Stimulated activated CD8-positive, alpha-beta memory T cell treated with anti-CD3 and anti-CD28 coated beads, Interleukin-15, amount 100 ng/mL, for 1 hour (primary cell): ENCODE measurements at places on chromosomes 2 and 18.

DNA sequence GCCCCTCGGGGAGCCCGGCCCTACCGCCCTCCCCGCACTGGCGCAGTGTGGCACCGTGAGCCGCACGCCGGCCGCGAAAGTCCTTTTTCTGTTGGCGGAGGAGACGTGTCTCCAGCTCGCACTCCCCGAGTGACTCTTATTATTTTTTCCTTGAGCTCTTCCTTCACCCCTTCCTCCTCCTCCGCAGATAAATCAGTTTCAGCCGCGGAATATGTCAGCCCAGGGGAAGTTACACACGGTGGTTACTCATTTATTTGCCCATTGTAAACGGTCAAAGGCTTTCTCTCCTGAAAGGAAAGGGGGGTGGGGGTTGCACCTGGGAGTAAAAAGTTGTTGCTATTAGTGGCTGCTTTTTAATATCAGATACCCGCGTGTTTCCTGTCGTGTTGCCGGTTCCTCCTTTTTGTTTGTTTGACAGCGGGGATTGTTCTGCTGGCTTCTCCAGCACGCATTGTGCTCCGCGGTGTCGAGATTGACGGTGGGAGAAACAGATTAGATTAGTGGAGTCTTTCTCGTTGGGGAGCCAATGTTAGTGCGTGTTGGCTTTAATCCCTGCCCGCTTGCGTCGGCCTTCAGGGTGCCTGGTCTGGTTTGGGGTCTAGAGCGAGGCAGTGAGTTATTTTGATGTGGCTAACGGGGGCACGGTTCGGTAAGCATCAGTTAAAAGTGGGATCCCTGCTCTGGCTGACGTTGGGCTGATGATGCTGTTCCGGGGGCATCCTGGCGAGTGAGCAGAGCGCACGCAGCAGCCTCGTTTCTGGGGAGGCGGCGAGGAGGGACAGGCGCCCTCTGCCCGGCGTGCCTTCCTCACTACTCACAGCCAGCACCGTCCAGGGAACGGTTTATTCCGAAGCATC is 1.6 kb downstream of the CRIM1 start:
- DNase-seq = no peak

DNA sequence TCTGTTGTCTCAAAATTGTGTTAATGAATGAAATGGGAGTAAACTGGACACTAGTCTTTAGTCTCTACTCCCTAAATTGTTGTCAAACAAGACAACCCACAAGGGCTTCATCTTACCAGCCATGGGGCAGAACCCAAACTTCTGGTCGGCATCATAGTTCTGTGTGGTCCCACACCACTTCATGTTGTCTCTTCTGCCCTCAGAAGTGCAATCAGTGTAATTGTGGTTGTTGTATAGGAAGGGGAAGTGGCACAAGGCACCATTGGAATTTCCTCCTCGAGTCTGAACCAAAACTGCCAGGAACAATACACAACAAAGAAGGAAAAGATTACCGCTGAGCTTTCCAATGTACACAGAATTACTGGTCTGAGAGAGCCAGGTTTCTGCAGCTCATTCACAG is 12.6 kb downstream of the FN1 start:
- no peak for DNase-seq

DNA sequence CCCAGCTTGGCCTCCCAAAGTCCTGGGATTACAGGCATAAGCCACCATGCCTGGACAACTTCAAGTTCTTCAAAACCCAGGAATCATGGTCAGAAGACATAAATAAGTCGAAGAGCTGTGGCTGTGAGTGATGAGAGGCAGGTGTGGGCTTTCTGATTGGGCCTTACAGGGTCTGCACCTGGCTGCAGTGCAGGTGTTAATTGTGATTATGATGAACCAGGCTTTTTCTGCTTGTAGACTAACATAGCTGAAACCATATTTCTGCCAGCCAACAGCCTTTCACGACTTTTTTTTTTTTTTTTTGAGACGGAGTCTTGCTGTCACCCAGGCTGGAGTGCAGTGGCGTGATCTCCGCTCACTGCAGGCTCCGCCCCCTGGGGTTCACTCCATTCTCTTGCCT is 14.9 kb upstream of the DTNB start:
- DNase-seq = no peak

DNA sequence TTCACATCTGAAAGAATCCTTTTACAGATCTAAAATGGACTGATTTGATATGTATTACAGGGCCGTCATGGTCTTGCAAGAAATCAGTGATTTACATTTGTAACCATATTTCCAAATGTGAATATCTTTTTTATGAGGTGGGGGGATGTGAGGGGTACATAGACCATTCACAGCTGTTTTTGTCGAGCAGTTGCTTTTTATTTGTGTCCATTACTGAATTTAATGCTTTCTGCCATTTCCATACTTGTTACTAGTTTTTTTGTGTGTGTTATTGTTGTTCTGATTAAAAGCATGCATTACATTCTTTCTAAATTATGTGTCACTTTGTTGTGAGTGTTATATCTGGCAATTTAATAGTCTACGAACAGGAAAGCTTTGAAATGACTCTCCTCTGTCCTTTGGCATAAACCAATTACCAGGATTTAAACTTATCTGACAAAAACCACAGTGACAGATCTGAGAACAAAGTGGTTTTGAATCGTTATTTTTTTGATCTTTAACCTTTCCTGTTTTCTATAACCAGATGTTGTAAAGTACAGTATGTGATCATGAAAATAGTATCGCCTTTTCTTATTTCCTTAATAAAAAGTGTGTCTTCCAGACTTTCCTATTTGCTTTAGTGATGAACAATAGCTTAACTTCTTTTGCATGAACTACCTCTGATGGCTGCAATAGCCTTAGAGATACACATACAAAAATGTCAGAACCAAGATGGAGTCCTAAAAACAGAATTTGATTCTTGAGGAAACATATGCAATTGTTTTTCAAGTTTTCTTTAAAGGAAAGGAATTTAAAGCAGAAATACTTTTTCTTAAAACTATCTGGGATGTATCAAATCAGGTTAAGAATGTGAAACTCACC is 354.2 kb upstream of the ACVR2A start:
- no peak for DNase-seq

- DNase-seq = no peak
These were observed 5.0 kb upstream of the GPR35 start for GRCh38 chr2:240620149-240620731.

- DNase-seq = no peak
These were observed 715.1 kb upstream of the SLC8A1 start for GRCh38 chr2:41167014-41167413.

- no peak for DNase-seq
These were observed 3.7 kb upstream of the CRIM1 start for GRCh38 chr2:36351736-36352349.
